Mammary epithelial cell (primary cell): ENCODE measurements at places on chromosomes 2 and 18. TPM values are rescaled to one million over a fixed set of nuclear protein-coding genes. Genes with fewer than 3 reads are reported as not detected.

- peak; percentile 55 for DNase-seq
Observed at GRCh38 chr2:196112418-196113034, 43.9 kb upstream of the DNAH7 start.

GRCh38 chr2:228064024-228064423, 117.5 kb downstream of the SPHKAP start:
- no peak for DNase-seq

DNA sequence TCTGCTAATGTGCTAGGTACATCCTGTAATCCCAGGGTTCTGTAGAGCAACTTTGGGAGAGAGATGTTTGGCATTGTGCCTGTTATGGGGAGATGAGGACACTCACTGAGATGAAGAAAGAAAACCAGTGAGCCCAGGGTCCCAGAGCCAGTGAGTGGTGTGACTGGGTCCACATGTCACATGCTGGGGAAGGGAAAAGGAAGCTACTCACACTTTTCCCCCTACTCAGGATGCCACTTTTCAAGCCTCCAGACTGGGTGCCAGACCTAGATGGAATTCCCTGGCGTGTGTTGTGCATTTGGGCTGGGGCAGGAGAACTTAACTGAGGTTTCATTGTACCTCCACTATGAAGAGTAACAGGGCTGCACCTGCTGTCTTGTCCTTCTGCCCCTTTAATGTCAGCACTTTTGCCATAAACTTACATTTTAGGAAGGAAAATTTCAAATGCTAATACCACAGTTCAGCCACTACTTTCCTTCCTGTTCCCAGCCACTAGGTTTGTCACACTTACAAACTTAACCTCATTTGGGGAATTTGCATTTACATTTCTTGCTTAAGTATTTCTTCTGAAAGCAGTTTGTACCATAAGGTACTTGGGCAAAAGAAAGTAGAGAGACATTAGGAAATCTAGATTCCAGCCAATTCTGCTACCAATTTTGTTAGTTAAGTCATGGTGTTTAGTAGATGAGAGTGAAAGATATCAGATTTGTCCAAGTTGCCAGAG, 10.2 kb downstream of the INSIG2 start:
- DNase-seq: no peak

- peak; percentile 65 for DNase-seq
Observed at GRCh38 chr2:158482594-158482993, 25.8 kb downstream of the PKP4 start.

GRCh38 chr18:45686891-45687611, 36.9 kb upstream of the SLC14A1 start:
- DNase-seq: no peak

DNA sequence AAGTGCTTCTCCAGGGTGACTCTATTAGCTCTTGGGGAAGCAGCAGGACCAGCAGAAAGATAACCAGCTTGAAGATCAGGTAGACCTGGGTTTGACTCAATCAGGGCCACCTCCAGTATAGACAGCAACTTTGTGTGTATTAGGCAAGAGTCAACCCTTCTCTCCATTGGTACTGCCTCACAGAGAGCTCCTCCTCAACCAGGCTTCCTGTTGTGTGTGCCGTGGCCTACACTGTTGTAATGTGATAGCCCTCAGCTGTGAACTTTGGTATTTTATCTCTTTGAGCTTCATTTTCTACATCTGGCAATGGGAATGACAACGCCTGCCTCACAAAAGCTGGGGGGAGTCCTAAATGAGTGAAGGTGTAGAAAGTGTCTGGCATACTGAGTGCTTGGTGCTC, 17.0 kb upstream of the MAP3K20 start:
- DNase-seq: no peak

GRCh38 chr2:190044866-190045265, 17.7 kb downstream of the MSTN start:
- no peak for DNase-seq

CPS1 gene
- total RNA-seq: 27.8 TPM

CTLA4 gene
- total RNA-seq: not detected in 2 replicates

GRCh38 chr18:11851806-11852337, 659 bp downstream of the CHMP1B start:
- DNase-seq: peak; percentile 58

DNA sequence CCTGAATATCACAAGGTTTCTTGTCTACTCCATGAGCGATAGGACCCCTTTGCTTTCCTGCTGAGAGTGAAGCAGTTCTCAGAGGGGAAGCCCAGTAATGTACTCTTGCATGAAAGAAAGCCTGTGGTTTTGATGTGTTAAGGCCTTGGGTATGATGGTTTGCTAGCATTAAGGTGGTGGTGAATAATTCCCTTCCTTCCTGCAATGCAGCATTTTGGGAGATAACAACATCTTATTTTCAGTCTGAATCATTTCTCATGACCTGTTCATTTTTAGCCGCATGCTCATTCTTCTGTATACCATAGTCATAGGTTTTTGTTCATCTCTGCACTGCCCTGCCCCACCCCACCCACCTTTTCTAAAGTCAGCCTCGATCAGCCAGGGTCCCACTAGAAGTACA, 66.2 kb downstream of the HNMT start:
- DNase-seq: peak; percentile 90

IL1RL1 gene
- not detected for total RNA-seq

DNA sequence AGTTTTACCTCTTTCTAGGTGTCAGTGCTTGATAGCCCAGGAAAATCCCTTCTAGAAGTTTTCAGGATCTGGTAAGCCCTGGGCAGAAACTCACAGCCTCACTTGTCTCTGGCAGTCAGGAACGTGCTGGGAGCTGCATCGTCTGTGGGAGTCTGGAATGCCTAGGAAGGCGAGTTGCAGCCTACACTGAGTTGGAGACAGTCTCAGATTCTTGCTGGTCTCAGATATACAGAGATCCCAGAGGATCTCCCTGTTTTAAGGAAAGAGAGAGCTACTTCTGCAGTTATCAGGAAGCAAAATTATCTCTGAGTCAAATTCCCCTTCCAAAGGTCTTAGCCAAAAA, 104.4 kb upstream of the CDC42EP3 start:
- DNase-seq: peak; percentile 93

UGT1A10 gene
- not detected for total RNA-seq

DNA sequence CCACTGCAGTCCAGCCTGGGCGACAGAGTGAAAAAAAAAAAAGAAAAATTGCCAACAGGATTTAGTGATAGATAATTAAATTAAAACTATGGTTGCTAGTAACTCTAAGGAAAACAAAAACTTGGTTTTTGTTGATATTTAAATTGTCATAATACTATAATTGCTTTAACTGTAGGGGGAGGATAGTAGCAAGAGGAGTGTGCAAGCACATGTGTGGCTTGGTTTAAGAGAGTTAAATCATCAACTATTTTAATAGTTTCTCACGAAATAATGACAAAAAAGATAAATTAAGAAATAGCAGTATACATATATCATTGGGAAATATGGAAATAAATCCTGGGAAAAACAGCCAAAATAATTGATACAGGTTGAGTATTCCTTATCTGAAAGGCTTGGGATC, 27.4 kb upstream of the RAPGEF4 start:
- DNase-seq: no peak

DNA sequence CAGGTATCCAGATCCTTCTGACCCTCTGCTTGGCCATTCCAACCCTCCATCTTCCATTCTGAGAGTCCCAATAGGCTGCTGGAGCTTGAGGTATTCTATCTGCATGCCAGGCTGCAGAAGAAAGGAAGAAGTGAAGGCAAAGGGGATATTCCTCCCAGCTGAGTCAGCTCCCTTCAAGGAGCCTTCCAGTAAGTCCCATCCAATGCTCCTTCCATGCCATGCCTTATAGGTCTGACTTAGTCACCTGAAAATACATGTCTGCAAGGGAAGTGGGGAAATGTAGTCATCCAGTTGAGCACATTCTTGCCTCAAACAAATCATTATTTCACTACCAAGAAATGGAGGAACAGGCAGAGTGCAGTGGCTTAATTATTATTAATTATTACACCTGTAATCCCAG, 464.6 kb downstream of the CNTNAP5 start:
- no peak for DNase-seq

- no peak for DNase-seq
Observed at GRCh38 chr2:203033395-203033794, 18.7 kb downstream of the NBEAL1 start.

- peak; percentile 91 for DNase-seq
Observed at GRCh38 chr2:9311488-9311887, 104.9 kb downstream of the ASAP2 start.

DNA sequence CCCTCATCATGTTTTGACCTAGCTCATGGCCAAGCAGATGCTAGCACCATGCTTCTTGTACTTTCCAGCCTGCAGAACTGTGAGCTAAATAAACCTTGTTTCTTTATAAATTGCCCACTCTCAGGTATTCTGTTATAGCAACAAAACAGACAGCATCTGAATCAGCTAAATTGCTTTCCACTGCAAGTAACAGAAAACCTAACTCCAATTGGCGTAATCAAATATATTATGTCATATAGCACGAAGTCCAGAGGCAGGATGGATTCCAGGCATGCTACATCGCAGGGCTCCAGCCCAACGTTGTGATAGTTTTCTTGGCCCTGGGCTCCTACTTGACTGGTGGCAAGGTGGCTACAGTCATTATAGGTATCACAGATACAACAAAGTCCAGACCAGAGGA, 10.4 kb upstream of the CUL3 start:
- DNase-seq: no peak

SPP2 gene
- not detected in 2 replicates for total RNA-seq

DNA sequence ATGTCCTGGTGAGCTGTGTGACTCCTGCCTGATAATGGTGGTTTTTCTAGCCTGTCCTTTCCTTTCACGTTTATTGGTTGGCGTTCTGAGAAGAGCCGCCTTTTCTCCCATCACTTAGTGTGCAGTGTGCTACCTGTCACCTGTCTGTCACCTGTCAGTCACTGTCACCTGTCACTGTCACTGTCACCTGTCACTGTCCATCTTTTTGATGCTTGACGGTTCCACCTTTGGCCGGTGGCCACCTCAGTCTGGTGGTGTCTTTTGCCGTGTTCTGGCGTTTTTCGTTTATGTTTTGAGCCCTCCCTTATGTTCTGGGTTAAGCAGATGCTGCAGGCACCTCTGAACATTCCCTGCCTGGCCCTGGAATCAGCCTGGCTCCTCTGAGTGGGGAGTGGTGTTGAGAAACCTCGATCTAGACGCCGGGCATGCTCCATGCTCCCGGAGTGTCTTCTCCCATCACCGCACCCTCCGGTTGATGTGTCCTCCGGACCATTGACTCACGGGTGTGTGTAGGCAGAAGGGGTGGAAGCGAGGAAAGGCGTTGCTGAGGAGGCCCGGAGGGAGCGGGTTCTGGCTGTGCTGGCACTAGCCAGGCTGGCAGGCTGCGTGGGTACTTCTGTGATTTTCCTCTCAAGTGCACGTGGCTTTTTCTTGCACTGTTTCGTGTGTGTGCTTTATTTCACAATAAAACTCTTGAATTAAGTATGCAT, 20.7 kb downstream of the DTYMK start:
- DNase-seq: no peak

GRCh38 chr2:232942831-232943230, 70.2 kb downstream of the NGEF start:
- no peak for DNase-seq

GRCh38 chr2:151182899-151183809, 78.5 kb downstream of the RBM43 start:
- no peak for DNase-seq

LHCGR gene
- total RNA-seq: not detected in 2 replicates

DNA sequence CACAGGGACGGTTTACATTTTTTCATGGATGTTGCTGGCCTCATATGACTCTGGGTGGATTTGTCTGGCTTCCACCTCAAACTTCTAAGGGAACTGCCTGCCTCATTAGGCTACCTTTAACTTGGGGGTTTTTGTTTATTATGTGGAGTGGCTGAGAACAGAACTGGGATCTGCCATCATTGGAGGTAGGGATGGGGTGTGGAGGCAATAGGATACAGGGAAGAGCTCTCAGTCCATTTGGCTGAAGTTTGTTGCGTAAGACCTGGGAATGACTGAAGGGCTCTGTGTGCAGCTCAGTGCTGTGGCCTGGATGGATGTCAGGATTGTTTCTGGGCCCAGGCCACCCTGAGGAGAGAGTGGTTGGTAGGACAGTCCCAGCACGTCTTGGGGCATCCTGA, 31.2 kb downstream of the ASB1 start:
- DNase-seq: no peak

C2orf72 gene
- total RNA-seq: 0.50 TPM

DNA sequence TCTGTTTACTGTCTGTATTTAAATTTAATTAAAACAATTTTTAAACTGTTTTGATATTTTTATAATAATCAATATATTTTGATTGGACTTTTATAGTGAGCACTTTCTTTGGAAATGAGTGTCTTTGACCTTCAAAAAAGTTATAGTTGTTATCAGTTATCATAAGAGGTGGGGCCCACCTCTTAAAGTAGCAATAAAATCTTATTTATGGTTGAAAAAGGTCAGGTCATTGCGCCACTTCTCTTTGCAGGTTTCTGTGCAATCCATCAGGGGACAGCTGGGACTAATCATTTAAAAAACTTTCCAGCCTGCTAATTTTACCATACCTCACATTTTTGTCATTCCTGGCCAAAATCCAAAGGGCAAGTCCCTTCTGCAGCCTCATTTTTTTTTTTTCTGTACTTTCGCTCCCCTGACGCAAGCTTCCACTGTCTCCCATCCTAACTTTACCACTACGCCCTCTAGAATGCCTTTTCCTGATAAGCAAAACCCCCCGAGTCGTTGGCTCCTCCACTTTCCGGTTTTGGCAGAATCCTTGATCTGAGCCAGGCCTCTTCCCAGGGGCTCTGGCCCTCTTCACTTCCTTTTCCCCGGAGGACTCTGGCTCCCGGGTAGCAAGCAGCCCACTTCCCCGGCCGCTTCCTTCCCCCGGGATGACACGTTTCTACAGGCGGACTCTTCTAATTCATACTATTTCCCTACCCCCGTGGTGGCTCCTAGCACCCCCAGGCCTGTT, 1.1 kb upstream of the SEH1L start:
- DNase-seq: peak; percentile 52

SOX11 gene
- total RNA-seq: not detected

PSD4 gene
- total RNA-seq: 21.4 and 28.6 TPM in 2 replicates

TUBA4B gene
- total RNA-seq: not detected

GRCh38 chr2:64938607-64939285, 50.5 kb upstream of the SLC1A4 start:
- DNase-seq: no peak

DNAJC5G gene
- total RNA-seq: not detected

- DNase-seq: no peak
Observed at GRCh38 chr18:8945514-8945913, 157.0 kb upstream of the NDUFV2 start.

GRCh38 chr2:69390001-69390400, 3.0 kb upstream of the GFPT1 start:
- DNase-seq: no peak

DNA sequence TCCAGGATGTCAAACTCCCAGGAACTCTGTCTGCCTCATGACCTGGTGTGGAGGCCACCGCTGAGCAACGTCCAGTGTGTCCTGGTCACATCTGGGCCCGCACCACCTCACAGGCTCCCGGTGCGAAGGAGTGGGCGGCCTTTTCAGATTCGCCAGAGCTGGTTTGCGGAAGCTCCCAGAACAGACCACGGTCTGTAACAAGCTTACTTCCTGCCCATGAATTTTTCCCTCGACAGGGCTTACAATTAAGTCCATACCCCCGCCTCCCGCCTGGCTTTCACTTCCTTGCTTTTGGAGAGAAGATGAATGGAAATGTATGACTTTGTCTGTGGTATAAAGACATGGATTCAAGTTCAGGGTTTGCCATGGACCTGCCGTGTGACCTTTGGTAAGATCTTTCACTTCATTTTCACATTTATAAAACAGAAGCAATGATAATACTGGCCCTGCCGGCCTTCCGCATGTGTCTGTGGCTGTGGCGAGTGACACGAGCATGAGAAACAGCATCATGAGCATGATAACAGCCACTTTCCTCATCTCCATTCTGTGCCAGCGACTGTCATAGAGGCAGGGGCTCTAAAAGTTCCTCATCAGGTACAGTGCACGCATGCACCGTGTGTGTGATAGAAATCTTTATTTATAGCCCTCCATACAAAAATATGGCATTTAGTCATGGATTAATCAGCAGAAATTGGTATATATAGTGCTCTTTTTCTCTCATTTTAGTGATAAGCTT, 31.0 kb upstream of the KCNF1 start:
- no peak for DNase-seq
